CD8-positive, alpha-beta memory T cell (primary cell): ENCODE measurements at places on chromosomes 4 and X. TPM values are rescaled to one million over a fixed set of nuclear protein-coding genes. Genes with fewer than 3 reads are reported as not detected.

Gene RAI2
- total RNA-seq: 0.64 TPM

Gene TREX2
- total RNA-seq: 1.9 TPM

Gene GLOD5
- not detected for total RNA-seq

Gene RHOXF1
- total RNA-seq: not detected

Gene BOD1L1
- 35.1 TPM for total RNA-seq

Gene CSAG2
- total RNA-seq: not detected

Gene SHOX
- not detected for total RNA-seq

Gene XKRX
- total RNA-seq: not detected

Gene TEX13D
- 0.46 TPM for total RNA-seq
